ENCODE measurements at places on chromosomes 2 and 18.
A peak's percentile ranks its signal among the peaks of the same experiment; 100 is the strongest.

GRCh38 chr2:149388120-149388816 lies 57.9 kb downstream of the LYPD6 start:
- no peak for ATAC-seq

DNA sequence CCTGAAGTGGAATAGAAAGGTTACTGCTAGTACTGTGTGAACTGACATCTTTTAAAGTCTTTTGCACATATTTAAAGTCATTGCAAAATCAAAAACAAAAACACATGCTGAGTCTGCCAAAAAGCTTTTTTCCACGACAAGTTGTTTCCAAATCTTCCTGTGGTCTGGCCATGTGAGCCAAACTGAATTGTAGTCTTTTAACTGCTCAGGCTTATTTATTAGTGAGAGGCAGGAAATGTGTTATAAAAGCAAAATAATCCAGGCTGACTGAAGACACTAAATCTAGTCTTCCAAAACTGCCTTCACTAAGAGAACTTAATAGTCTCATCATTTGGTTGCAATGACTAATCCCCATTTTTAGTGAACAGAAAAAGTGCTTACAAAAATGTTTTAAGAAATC lies 2.3 kb downstream of the KRCC1 start:
- ATAC-seq: no peak

- ATAC-seq: no peak
Measured at GRCh38 chr2:178756843-178757242, 50.4 kb downstream of the TTN start.

DNA sequence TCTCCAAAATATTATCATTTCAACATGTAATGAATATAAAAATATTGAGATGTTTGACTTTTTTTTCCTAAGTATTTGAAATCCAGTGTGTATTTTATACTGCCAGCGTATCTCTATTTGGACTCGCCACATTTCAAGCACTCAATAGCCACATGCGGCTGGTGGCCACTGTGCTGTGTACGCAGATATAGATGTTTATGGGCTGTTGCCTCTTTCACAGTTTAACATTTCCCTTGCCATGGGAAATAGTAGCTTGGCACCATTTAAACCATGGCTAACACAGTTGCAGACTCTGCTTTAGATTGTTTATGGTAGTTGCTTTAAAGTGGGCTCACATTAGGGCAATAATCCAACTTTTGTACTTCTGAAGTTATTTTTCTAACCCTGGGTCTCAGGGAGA lies 136.6 kb upstream of the ITGB6 start:
- ATAC-seq: no peak

DNA sequence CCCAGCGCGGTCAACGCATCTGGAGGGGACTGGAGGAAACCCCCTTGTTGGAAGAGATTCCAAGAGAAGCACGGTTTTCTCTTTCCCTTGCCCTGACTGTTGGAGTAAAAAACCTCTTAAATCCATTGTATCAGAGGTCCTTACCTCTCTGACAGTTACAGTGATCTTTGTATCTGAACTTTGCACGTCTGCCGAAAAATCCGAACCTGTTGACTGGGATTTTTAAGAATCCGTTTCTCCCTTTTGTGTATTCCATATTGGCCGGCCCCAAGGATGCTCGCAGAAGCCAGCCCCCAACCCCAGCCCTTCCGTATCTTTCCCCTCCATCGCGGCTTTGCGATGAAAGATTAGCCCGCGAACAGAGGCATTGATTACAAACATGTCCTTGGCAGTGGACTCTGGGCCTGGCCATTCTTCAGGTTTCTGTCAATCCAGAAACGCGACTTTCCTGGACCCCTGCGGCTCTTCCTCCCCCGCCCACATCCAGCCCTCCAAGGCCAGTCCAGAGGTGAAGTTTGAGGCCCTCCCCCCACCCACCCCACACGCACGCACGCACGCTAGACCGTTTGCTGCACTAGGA lies 4.6 kb upstream of the DLX1 start:
- ATAC-seq: no peak

- ATAC-seq: no peak
Measured at GRCh38 chr18:67266246-67267237, 250.0 kb downstream of the DSEL start.

GRCh38 chr18:61883547-61883946 lies 9.3 kb downstream of the RNF152 start:
- ATAC-seq: no peak

DNA sequence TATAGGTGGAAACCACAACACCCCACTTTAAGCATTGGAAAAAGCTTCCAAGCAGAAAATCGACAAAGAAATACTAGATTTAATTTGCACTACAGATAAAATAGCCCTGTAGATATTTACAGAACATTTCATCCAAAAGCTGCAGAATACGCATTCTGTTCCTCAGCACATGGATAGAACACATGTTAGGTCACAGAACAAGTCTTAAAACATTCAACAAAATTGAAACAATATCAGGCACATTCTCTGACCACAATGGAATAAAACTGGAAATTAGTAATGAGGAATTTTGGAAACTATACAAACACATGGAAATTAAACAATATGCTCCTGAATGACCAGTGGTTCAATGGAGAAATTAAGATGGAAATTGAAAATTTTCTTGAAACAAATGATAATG lies 27.8 kb upstream of the XDH start:
- no peak for ATAC-seq

DNA sequence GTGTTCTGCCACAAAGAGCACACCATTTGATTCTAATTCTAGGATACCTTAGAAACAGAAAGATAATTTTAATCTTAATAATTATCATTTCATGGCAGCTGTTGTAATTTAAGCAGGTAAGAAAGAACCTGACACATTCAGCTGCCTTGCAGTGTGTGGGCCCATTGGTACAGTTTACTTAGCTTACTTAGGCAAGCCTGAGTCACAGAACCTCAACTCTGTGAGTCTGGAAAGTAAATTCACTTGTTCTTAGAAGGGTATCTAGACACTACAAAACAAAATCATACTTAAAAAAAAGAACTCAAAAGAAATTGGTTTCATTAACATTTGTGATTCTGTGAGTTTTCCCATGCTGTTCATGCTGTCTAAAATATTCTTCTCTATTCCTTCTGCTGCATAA lies 956.3 kb upstream of the SLC39A10 start:
- no peak for ATAC-seq

DNA sequence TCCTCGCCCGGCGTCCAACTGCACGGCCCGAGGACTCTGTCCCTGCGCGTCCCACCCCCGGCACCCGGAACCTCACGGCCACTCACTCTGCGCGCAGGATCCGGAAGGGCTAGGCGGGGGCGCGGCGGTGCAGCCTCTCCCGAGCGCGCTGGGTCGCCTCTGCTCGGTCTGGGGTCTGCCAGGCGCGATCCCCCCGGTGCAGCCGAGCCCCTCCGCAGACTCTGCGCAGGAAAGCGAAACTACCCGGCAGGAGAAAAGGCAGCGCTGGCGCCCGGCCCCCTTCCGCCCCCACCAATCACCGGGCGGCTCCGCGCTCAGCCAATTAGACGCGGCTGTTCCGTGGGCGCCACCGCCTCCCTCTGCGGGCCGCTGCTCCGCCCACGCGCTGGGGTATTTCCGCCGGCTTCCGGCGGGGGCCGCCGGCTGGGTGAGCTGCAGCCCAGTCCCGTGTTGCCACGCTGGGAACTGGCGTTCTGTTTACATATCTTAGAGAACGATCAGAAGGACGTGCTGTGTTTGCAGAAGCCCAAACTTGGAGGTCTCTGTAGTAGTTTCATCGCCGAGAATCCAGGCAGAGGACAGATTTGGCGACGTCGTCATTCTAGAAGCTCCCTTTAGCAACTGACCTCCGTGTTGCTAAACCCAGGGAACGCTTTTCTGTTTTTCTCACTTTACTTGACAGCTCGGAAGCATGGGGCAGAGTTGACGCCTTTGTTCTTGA lies at the start of gene STAT1:
TSS of gene STAT1 (minus strand) at position 240 of the 721 bp plus-strand sequence. CDS start 4,168 bp downstream, outside the sequence.
- peak; percentile 84 for ATAC-seq

GRCh38 chr2:213316001-213316735 lies 31.9 kb downstream of the SPAG16 start:
- ATAC-seq: no peak

- ATAC-seq: no peak
Measured at GRCh38 chr2:82652117-82652516, 1807.0 kb downstream of the SUCLG1 start.

DNA sequence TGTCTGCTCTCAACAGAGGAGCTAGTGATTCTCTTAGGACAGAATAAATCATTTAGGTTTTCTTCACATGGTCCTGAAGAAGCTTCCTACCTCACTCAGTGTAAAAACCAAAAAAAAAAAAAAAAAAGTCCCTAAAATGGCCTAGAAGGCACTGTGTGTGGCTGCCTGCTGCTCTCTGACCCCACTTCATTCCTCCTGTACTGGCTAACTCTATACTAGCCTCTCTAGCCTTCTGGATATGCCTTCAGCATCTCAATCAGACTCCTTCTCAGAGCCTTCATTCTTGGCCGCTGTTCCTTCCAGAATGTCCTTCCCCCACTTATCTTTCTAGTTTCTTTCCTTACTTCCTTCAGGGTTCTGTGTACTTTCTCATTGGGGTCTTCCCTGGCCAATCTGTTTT lies 82.1 kb downstream of the CERS6 start:
- ATAC-seq: no peak

- no peak for ATAC-seq
Measured at GRCh38 chr2:226898897-226899296, 63.0 kb downstream of the RHBDD1 start.

GRCh38 chr2:88098558-88098900 lies 29.3 kb downstream of the FABP1 start:
- no peak for ATAC-seq

DNA sequence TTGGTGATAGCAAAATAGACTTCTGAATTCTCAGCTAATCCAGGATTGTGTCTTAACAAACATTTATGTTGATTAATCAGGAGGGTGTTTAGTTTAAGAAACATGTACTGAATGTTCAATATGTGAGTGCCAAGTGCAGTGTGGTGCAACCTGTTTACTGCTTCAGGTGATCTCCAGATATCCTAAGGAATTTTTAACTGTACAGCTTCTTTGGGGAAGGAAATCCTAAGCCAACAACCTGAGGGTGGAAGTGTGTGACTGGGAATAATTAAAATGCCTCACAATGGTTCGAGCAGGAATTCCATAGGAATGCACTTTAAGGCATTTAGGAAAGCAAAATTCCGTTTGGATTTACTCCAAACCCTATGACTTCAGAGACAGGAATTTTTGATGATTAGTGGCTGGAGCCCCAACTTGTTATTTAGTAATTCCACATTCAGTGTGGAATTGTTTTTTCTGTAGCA lies 16.4 kb downstream of the CRIM1 start:
- no peak for ATAC-seq

DNA sequence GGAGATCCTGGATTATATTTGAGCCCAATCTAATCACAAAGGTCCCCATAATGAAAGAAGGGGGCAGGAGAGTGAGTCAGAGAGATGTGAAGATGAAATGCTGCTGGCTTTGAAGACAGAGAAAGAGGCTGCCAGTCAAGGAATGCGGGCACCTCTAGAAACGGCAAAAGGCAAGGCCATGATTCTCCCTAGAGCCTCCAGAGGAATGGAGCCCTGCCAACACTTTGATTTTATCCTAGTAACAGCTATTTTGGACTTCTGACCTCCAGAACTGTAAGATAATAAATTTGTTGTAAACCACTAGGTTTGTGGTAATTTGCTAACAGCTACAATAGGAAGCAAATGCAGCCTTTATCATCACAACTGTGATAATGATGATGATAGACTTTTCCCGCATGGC lies 32.9 kb downstream of the LBH start:
- ATAC-seq: no peak

GRCh38 chr18:45212181-45213039 lies 402.9 kb upstream of the SLC14A2 start:
- ATAC-seq: peak; percentile 65

DNA sequence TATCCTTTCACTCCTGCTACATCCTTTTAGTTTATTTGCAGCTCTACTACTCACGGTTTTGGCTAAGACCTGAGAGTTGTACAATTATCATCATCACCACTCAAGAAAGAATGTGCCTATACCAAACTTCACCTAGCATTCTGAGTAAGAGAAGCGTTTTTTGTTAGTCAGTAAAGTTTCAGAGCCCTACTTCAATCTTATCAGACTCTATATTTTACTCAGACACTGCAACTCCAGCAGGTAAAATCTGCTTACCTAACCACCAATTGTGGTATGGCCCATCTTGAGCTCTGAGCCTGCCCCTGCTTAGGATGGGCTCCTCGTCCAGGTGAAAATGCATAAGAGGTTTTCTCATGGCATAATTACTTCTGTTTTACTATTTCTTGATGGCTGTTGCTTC lies 37.1 kb downstream of the ICOS start:
- ATAC-seq: peak; percentile 76

Measured in activated CD4-positive, CD25-positive, alpha-beta regulatory T cell treated with anti-CD3 and anti-CD28 coated beads, Interleukin-2, amount 50 U/mL, for 24 hours (primary cell).